GM06990 (cell line): ENCODE measurements at places on chromosomes 2 and 18.

DNA sequence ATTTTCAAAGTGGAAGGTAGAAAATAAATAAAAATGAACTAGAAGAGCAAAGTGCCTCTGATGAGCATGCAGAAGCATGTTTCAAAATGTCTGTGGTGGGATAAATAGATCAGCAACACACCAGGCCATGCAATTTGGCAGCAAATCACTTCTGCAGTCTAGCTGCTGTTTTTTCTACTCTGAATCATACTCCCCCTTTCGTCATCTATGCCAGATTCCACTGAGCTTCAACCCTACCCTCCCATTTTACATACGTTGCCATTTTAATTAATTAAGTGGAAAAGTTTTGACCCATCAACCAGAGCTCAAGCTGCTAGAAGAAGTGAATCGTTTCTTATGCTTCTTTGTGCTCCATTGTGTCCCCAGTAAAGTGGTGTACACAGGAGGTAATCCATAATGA lies 79.3 kb downstream of the NRXN1 start:
- DNase-seq: no peak

GRCh38 chr18:6256521-6256920 lies 158.2 kb downstream of the L3MBTL4 start:
- no peak for DNase-seq

GRCh38 chr2:158573739-158574138 lies 117.0 kb downstream of the PKP4 start:
- DNase-seq: no peak

- no peak for DNase-seq
These were observed 68.3 kb upstream of the LRP1B start for GRCh38 chr2:142199073-142199472.

DNA sequence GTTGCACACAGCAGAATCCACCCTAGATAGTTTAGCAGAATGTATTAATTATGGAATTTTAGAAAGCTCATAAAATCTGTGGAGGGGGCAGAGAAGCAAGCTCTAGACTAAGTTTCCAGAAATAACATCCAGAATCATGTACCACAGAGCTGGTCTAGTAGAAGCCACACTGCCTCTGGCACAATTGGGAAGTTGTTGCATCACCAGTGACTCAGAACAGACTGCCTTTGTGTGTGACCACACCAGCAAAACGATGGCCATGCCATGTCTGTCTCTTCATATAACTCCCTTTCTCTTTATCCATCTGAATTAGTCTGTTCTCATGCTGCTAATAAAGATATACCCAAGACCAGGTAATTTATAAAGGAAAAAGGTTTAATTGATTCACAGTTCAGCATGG lies 158.9 kb downstream of the CCDC148 start:
- DNase-seq: no peak

DNA sequence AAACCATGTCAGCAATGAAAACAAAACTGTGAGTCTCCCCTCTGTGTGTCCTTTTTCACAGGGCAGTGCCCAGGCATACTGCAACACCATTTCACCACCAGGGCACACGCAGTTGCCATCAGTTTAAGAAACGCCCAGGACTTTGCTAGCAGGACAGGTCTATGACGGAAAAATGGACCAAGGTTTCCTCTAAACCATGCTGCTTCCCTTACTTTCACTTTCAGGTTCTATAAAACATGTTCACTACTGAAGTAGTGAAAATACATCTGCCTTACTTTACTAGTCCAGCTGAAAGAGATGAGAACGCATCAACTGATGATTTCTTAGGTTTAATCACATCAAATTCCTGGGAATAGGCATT lies 110.5 kb downstream of the TCF4 start:
- no peak for DNase-seq

DNA sequence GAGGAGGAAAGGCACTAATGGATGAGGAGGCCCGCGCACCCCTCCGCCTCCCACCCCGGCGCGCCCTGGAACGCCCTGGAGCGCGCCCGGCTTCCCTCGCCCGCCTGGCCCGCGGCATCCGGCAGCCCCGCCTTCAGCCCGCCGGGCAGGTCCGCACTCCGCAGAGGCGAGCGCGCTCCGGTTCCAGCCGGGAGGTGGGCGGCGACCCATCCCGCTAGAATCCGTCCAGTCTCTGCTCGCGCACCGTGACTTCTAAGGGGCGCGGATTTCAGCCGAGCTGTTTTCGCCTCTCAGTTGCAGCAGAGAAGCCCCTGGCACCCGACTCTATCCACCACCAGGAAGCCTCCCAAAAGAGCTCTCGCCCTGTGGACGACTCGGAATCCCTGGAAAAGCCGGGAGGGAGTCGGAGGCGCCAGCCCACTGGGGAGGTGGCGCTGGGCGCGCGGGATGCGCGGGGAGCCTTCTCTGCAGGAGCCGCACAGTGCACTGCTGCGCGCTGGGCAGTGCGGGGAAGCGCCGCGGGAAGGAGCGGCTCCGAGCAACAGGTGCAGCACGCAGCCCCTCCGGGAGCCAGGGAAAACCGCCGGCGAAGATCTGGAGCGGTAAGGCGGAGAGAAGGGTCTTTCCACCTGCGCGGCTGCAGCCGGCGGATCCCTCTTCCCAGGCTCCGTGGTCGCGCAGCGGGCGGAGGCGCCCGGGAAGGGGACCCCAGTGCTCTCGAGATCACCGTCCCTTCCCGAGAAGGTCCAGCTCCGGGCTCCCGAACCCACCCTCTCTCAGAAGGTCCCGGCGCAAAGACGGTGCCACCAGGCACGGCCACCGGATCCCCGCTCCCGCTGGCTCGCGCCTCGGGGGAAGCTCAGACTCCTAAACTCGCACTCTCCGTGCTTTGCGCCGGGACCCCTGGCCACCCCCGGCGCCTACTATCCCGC lies at the start of gene GALR1:
GALR1 (plus strand) TSS at position 280 of the 932 bp plus-strand sequence. CDS start 701 bp downstream, outside the sequence.
- DNase-seq: peak; percentile 11

DNA sequence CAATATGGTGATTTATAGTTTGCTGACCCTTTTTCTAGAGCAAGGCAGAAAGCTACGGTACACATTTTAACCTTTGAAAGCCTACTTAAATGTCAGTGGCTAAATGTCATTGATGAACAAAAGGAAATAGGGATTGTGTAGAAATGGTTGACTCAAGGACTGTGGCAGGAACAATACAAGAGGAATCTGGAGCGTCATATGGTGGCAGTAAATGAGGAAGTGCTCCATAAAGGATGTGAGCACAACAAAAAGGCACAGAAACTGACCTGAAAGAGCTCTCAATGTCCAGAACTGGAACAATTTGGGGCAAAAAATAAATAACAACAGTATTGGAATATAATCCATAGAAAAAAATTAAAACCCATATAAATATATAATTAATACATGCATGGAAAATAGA lies 443.9 kb upstream of the VRK2 start:
- DNase-seq: no peak

GRCh38 chr2:27781496-27781895 lies 10.0 kb downstream of the MRPL33 start:
- DNase-seq: no peak

- no peak for DNase-seq
These were observed 83.0 kb downstream of the MARCO start for GRCh38 chr2:119025013-119025412.

GRCh38 chr2:8487461-8487932 lies 194.4 kb upstream of the ID2 start:
- no peak for DNase-seq

- no peak for DNase-seq
These were observed 24.7 kb downstream of the MYCN start for GRCh38 chr2:15964936-15965563.

DNA sequence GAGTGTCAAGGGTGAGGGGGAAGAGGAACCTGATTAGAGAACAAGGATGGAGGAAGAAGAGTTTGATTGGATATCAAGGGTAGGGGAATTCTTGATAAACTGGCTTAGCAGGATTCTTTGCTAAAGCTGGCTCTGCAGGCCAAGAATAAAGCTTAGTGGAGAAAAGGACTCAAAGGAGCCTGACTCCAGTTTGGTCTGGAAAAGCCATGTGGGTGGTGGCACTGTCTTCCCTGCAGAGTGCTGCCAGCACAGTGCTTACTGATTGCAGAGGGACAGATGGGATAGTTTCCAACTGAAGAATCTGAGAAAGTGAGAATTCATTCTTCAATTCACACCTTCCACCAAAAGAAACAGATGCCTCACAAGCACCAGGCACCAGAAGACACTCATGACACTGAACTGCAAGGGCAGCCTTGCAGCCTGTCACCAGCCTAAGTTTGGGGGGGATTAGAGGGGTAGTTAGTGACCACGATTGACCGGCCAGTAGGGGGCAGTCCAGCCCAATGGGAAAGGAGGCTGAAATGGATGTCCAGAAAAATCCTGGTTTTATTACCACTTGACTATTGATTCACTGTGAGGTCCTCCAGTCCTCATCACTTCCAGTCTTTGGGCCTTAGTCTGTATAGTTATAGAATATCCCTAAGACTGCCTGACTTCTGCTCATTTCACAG lies 334.5 kb downstream of the SMAD2 start:
- DNase-seq: peak; percentile 8

GRCh38 chr2:237886685-237887481 lies 27.5 kb downstream of the RAMP1 start:
- DNase-seq: no peak

DNA sequence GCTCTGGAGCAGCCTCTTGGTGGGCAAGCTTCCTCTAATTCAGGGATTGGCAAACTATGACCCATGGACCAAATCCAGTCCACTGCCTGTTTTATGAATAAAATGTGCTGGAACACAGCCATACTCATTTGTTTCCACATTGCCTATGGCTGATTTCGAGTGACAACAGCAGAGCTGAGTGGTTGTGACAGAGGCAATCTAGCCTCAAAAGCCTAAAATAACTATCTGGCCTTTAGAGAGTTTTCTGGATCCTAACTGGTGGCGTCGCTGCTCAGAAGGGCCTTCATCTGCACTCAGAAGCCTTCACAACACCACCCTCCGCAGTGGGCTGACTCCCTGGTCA lies 147.1 kb downstream of the CCBE1 start:
- no peak for DNase-seq

DNA sequence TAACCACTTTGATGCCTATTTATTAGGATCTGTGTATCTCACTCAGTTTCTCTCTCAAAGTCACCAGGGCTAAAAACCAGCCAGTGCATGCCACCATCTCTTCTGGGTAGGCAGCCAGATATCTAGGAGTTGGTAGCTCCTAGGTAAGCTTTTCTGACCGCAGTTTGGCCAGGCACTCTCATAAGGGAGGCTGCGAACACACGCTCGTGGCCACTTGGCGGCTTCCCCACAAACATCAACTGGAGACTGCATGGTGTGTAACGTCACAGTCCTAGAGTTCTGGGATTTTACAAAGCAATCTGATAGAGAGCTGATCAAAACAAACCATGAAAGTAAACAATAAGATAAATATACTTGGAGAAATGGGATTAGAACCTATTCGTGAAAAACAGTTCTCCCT lies 424.3 kb upstream of the ACVR2A start:
- DNase-seq: no peak

DNA sequence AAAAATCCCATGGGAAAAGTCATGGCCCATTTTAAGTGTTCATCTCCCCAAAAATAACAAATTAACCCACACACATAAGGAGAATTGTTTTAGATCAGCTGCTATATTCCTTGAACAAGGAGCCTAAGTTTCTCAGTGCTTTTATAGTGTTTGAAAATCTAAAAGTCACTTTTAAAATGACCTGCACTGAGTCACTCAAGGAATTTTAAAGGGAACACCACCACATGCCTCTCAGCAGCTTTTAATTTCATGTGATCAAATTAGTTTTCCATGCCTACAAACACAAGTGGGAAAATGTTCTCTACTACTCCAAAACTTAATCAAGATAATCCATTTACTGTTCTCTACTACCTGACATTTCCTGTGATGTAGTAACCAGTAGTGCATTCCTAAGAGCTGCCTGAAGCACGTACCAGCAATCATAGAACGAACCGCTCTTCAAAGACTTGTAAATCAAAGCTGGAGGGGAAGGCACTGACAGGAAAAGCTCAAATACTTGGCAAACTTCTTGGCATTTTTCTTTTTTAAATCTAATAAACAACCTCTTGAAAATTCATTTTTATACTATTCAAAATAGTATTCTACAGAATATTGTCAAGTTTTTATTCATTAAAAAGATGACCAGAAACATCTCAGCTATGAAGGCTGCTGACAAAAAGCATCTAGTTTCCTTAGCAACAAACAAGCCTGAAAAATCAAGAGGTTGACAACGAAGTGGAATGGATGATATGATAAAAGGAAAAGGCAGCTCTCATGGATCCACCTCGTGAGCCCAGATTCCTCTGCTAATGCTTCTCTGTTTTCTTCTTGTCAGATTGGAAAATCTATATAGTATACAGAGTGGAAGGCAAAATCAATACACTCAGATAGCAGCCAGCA lies 37.2 kb downstream of the LRPPRC start:
- no peak for DNase-seq

- no peak for DNase-seq
These were observed 24.2 kb upstream of the RHOB start for GRCh38 chr2:20422402-20423271.

- no peak for DNase-seq
These were observed 221.5 kb downstream of the EPHA4 start for GRCh38 chr2:221350616-221351015.

DNA sequence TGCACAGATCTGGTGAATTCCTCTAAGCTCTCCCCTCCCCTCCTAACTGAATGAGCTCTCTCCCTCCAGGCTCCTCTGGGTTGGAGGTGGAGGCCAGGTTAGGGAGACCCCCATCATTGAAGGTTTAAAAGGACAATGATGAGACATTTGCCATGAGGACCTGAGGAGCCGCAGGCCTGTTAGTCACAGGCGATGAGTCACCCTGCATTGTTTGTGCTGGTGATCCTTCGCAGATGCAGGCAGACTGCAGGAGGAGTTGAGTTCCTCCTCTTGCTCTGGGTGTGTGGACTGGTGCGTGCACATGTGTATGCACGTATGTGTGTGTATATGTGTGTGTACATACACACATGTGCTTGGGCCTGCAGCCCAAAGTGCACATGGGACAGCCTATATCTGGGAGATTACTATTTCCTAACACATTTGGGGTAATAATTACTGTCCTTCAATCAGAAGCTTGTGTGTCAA lies 42.0 kb downstream of the MCFD2 start:
- DNase-seq: no peak

DNA sequence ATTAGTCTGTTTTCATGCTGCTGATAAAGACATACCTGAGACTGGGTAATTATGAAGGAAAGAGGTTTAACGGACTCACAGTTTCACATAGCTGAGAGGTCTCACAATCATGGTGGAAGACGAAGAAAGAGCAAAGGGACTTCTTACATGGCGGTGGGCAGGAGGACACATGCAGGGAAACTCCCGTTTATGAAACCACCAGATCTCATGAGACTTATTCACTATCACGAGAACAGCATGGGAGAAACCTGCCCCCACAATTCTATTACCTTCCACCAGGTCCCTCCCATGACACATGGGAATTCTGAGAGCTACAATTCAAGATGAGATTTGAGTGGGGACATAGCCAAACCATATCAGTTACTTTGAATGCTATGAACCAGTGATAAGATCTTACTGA lies 44.1 kb downstream of the SCTR start:
- DNase-seq: no peak

GRCh38 chr2:146388757-146389156 lies 1456.1 kb upstream of the ACVR2A start:
- DNase-seq: no peak

GRCh38 chr2:110993557-110994231 lies 127.0 kb upstream of the BCL2L11 start:
- DNase-seq: no peak
